ENCODE measurements at places on chromosomes 16 and 17.

DNA sequence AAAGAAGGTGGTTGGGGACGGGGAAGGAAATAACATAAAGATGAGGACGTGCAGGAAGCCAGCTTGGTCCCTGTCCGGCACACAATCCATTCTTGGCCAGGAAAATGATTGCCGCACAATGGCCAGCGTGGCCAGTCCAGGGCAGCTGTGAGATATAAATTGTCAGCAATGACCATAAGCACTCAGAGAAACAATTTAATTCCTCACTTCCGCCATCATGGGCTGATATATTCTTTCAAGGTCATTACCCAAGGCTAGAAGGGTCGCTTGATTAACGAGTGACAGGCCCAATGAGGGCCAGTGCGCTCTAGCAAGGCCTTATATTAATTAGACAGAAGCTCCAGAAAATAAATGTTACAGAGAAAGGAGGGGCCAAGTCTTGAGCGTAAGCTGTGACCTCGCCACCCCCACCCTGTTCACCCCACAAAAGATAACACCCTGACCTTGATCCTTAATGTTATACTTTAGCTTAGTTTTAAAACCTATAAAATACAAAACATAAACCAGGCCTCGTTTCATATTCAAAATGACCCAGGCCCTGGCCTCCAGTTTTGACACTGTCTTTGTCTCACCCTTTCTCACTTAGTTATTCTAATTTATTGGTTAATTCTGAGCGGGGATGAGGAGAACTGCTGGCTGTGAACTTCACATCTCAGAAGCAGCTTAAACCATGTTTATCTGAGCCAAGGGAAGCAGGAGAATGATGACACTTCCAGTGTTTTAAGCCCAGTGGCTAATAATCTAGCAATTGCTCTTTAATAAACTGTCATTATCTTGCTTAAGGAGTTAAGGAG is 478.3 kb upstream of the ZFHX3 start:
- no peak for DNase-seq

GRCh38 chr17:8100111-8100510 is 12.6 kb upstream of the ALOX12B start:
- no peak for DNase-seq

GRCh38 chr16:13997933-13998332 is 73.2 kb upstream of the MRTFB start:
- DNase-seq, result no peak

DNA sequence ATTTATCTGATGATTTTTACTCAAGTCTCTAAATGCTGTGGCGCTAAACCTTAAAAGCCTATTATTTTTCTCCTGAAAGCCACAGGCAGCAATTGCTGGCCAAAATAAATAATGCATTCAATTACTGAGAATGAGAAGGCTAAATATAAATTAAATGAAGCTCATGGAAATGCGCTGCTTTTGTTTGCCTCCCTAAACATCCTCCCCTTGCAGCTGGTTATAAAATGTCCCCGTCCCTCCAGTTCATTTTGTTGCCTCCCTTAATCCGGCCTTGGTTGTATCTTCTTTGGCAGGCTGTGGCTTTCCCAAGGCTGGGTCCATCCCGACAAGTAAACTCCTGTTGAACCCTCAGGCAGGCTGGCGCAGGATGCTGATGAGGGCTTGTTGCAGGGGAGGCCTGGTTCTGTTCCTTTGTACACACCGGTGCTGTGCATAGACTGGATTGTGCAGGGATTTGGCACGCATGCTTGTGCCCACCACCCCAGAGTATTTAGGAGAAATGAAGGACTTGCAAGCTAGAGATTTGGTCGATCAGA is 62.7 kb downstream of the KNOP1 start:
- DNase-seq, result no peak

DNA sequence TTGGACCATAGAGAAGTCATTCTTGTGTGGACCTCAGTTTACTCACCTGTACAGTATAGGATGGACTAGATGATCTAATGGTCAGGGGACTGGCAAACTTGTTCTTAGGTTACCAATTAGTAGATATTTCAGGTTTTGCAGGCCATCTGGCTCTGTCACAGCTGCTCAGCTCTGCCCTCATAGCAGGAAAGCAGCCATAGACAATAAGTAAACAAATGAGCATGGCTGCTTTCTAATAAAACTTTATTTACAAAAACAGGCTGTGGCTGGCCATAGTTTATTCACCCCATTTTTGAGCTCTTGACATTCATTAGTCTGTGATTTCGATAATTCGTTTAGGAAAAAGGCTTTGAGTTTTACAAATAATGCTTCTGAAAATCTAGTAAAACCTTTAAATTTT is 12.7 kb downstream of the BPTF start:
- DNase-seq, result no peak

- DNase-seq, result no peak
Measured at GRCh38 chr16:66682271-66682670, 14.3 kb downstream of the CMTM4 start.

DNA sequence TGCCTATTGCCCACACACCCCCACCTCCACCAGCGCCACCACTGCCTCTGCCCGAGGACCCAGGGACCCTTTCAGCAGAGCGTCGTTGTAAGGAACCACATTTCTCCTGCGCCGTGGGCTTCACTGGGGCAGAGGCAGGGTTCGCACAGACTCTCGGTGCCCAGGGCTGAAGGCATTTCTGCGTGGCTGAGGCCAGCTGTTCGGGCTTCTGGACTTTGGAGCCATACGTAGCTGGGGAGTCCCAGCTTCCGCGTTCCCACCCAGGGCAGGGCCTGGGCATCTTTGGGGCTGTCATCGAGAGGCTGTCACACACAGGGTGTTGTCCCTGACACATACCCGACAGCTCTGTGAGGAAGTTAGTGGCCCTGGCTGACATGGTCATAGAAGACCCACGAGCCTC is 16.0 kb upstream of the SMIM5 start:
- DNase-seq, result no peak

- DNase-seq, result peak; percentile 91
Measured at GRCh38 chr17:2053380-2054261, 1.3 kb upstream of the HIC1 start.

- DNase-seq, result no peak
Measured at GRCh38 chr17:17990282-17990681, 17.6 kb downstream of the DRC3 start.

DNA sequence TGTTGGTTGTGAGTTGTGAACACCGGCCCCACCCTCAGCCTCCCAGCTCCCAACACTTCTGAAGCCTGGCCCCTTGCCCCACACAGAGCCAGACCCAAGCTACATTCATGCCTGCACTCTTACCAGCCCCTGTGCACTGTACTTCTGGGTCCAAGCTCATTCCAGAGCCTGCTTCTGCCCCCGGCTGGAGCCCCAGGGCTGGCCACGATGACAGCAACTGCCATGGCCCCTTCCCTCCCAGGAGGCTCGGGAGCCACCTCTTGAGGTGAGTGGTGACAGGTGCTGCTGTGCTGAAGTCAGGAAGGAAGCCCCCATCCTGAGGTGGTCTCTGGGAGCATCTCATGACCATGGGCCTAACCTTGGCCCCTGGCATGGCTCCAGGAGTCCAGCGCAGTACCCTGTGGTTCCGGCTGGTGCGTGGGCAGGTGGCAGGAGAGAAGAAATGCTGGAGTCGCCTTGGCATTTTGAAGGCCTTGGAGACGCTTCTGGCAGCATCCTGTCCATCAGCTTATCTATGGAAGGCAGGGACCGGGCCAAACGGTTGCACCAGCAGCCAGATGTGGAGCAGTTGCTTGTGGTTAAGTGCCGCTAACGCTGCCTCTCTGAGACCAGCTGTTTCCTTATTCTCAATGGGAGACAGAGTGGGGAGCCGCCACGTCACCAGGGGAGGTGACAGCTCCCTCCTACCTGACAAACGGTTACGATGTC is 3.9 kb upstream of the CDT1 start:
- DNase-seq, result no peak

GRCh38 chr17:73011016-73011486 is 81.4 kb downstream of the SLC39A11 start:
- no peak for DNase-seq

GRCh38 chr17:8956465-8956902 is 9.0 kb downstream of the PIK3R5 start:
- DNase-seq, result no peak

GRCh38 chr16:74727903-74728302 is 27.2 kb upstream of the MLKL start:
- no peak for DNase-seq

DNA sequence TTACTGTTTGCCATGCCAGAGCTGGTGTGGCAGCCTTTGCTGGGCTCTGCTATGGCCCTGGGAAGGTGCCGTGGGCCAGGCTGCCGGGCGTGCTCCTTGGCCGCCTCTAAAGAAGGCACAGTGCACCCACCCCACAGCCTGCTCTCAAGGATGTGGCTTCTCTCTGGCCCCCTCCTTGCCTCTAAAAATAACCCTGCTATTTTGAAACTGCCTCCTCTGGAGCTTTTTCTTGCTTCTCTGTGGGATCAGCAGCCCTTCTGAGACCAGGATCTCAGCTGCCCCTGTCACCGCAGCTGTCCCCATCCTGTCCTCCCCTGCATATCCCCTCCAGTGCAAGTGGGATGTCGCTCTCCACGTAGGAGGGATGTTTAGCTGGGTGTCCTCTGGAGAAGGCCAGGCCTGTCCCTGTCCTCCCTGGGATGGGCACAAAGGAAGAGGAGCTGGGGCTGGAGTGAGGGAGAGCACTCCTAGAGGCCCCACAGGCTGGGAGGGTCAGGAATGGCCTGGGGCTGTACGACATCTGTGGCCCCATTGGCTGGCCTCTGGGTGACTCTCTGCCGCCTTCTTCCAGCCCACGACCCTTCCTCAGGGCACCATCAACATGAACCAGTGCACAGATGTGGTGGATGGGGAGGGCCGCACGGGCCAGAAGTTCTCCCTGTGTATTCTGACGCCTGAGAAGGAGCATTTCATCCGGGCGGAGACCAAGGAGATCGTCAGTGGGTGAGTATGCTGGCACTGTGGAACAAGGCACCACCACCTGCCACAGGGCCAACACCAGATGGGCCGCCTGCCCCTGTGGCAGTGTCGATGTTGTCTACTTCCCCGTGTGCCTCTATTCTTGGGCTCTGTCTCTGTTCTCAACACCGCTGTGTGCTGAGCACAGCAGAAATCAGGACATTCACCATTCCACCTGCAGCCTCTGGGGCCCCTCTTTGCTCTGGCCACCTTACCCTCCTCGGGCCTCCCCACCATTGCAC is 79.7 kb downstream of the PLD6 start:
- no peak for DNase-seq

DNA sequence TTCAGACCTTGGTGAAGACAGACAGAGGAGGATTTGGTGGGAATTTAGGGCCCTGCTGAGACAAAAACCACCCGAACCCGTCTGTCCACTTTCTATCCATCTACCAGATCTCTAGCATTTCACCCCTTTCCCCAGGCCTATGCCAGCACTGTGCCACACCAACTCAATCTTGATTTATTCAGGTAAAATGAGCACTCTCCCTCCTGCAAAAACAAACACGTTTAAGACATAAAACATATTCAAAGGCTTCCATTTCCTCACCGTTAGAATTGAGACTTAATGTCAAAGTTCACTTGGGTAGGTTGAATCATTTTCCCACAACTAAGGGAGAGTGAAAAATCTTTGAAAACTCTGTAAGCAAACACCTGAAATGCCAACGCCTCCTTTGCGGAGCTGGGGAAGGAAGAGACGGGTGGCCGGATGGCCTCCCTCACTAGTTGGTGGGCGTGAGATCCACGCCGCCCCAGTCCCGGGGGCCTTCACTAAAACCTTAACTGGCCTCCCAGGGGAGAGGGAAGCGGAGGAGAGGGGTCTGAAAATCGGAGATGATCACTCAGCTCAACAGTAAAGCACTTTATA is 862 bp downstream of the DCAKD start:
- DNase-seq, result no peak

- no peak for DNase-seq
Measured at GRCh38 chr16:77579351-77579891, 142.9 kb upstream of the NUDT7 start.

DNA sequence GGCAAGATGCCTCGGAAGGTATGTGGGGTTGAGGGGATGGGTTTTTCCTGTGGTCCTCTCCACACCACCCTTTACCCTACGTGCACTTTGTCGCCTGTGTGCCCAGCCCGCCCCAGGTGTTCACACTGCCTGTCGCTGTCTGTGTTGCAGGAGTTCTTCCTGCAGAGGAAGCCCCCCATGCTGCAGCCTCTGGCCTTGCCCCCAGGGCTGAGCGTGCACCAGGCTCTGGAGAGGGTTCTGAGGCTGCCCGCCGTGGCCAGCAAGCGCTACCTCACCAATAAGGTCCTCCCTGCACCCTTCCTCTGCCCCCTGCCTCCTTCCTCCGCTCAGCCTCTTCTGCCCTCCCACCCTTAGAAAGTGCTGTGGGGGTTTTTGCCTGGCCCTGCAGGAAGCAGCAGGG is 15.2 kb downstream of the PFAS start:
- no peak for DNase-seq

DNA sequence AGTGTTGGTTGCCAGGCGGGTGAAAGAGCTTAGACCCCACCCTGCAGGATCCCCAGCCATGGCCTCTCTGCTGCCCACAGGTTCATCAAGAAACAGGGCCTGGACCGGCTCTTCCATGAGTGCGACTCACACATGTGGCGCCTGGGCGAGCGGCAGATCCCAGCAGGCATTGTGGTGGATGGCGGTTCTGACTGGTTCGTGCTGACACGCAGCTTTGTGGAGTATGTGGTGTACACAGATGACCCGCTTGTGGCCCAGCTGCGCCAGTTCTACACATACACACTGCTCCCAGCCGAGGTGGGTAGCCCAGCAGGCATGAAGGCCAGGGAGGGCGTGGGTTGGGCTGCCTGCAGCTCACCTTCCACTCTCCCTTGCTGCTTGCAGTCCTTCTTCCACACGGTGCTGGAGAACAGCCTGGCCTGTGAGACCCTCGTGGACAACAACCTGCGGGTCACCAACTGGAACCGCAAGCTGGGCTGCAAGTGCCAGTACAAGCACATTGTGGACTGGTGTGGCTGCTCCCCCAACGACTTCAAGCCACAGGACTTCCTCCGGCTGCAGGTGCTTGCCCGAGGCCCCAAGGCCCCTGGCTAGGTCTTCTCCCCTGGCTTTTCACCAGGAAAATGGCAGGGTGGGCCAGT is 9.9 kb downstream of the XYLT2 start:
- DNase-seq, result no peak

DNA sequence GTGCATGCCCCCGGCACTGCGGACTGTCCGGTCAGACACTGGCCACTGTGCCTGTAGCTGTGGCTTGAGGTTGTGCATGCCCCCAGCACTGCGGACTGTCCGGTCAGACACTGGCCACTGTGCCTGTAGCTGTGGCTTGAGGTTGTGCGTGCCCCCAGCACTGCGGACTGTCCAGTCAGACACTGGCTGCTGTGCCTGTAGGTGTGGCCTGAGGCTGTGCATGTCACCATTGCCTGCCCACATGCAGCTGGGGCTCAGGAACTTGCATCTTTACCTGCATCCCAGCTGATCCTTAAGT is 5.2 kb downstream of the MTHFSD start:
- DNase-seq, result no peak

- DNase-seq, result peak; percentile 41
Measured at GRCh38 chr16:57645691-57646387, 17.4 kb downstream of the ADGRG1 start.

- DNase-seq, result no peak
Measured at GRCh38 chr16:49806446-49806845, 49.5 kb downstream of the ZNF423 start.
